Daoy (cell line): ENCODE measurements at places on chromosomes 2 and 18.

DNA sequence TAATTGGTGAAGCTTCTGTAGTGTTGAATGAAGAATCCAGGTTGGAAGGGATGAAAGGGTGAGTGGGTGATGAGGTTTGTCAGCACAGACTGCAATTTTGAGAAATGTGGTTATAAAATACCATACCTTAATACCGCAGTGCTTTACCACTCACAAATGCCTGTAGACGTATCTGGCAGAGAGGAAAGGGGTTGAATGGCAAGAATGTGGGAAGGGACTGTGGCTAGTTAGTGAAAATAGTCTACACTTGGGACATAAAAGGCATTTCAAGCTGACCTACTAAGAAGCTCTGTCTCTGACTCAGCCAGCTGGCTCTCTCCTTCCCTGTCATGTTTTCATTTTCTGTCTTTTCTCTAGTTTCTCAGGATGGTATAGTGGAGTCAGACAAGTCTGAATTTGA is 25.1 kb downstream of the CDK15 start:
- peak; percentile 50 for DNase-seq

DNA sequence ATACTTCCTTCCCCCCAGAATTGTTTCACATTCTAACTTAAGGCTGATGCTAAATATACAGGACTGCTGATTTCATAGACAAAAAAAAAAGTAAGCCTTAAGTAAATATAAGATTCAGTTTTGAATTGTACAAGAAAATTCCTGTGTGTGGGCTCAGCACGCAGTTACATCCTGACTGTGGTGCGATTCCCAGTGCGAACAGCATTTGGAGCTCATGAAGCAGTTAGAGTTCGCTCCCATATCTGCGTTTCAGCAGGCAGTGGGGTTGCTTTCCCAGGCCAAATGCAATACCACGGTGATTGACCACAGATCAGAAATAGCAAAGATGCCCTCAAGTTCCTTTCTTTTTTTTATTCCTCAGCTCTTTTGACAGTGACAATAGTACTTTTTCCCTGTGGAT is 75.6 kb downstream of the SATB2 start:
- DNase-seq, result no peak

- no peak for DNase-seq
These were observed 4.4 kb upstream of the DSC3 start for GRCh38 chr18:31046916-31047315.

DNA sequence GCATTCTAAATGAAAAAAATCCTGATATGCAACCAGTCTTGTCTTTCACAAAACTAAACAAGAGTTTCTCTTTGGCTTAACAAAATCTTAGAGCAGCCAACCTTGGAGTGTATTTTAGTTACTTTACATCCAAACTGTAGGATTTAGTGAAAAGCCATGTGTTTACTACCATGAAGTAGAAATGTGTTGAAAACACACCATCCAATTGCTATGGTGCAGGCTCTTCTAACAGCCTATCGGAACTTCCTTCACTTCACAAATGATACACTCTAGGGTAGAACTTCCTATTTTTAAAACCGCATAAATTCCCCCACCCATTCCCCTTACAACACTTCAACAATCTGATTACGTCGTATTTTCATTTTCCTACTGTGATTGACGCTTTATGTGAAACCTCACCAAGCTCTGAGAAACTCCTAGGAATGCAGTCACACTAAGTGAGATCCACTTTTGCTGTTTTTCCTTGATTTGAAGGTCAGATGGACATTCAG is 74.4 kb upstream of the MAP4K4 start:
- DNase-seq, result no peak

GRCh38 chr2:124647663-124648062 is 622.6 kb downstream of the CNTNAP5 start:
- no peak for DNase-seq

GRCh38 chr2:232236200-232236599 is 142.4 kb upstream of the ALPP start:
- no peak for DNase-seq

- no peak for DNase-seq
These were observed 7.9 kb downstream of the NEDD4L start for GRCh38 chr18:58051765-58052460.

DNA sequence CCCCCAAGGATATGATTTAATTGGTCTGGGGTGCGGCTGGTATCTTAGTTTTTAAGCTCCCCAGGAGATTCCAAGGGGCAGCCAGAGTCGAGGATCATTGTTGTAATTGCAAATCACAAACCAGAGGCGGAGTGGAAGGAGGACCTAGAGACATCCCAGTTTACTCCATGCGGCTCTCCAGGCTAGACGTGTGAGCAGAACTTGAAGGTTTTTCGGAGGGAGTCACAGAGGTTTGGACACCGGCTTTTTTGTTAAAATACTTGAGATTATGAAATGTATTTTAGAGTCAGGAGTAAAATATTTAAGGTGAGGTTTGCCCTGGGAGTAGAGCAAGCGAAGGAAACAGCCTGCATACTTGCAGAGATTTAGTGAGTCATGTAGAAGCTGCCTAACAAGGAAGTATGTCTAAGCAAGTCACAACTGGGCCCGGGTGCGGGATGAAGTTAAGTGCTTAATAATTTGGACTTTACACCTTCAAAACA is 39.5 kb downstream of the TGOLN2 start:
- peak; percentile 23 for DNase-seq

DNA sequence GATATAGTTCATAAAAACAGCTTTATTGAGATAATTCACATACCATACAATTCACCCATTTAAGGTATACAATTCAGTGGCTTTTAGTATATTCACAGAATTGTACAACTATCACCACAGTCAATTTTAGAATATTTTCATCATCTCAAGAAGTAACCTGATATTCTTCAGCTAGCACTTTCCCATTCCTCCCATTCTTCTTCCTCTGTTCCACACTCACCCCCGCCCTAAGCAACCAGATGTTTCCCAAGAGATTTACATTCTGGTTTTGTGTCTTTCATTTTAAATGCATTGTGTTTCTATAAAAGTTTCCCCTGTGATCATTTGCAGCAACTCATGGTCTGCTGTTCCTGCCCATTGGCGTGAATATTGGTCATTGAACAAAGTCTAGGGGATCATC is 5.4 kb downstream of the GPN1 start:
- no peak for DNase-seq

- DNase-seq, result no peak
These were observed 184.7 kb downstream of the EIPR1 start for GRCh38 chr2:3192920-3193319.

DNA sequence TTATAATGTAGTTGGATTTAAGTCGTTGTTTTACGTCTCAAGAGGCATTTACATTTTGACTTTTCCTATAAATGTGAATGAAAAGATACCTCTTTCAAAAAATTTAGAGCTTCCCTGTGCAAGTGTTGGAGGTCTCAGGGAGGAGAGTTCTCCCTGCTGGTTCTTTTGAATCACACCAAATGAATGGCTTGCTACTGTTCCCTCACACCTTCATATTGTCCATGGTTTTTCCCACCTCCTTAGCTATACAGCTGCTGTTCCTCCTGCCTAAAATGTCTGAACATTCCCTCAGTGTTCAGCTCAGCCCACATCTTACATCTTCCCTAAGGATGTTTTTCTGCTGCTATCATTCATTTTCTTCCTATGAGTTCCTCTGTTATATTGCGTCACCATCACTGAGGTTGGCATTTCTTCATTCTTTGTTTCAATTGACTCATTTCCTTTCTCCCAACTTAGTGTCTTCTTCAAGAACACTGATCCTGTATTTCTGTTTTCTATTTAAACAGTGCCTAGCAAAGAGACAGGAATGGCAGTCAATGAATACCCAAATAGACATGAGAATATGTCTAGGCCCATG is 46.0 kb downstream of the COX7A2L start:
- peak; percentile 59 for DNase-seq

DNA sequence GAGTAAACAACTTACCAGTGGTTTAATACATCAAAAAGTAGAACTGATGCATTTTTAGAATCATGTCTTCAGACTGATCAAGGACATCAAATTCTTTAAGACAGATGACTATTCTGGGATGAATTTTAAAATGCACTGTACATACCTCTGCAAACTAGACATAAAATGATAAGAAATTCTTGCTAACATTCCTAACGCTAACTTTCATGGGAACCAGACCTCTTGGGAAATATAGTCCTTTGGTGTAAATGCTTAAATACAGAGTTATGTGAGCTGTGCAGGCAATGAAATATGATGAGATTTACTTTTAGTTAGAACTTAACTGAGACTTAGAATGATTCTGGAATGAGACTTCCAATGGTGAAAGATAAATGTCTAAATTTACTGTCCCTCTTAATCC is 562.0 kb downstream of the NR4A2 start:
- DNase-seq, result no peak

GRCh38 chr2:113266431-113266830 is 12.3 kb downstream of the PAX8 start:
- no peak for DNase-seq

GRCh38 chr18:72652990-72653593 is 109.0 kb upstream of the CBLN2 start:
- peak; percentile 53 for DNase-seq

- no peak for DNase-seq
These were observed 145.2 kb downstream of the RAD51AP2 start for GRCh38 chr2:17373041-17373440.

DNA sequence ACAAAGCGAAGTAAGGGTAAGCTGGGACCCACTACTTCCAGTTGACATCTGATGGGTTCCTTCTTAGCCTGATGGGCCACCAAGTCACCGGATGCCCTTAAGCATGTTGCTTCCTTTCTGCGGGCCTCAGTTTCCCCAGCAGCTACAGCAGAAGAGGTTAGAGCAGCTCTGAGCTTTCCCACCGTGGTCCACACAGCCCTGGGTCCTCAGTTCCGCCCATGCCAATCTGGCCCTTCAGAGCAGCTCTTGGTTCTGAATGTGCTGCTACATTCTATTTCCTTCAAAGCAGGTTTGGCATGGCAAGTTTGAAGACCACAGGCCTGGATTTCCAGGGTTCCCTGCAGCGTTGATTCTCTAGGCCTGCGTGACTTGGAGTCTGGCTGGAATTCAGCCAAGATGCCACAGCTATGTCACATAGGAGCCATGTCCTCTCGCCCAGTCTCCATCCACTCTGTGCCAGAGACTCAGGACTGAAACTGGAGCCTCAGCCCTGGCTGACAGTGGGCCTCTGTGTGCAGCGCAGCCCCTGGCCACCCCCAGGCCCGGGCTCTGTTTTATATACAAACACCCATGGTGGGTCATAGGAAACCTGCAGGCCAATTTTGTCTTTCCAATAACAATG is 79.6 kb downstream of the TFCP2L1 start:
- DNase-seq, result peak; percentile 53

DNA sequence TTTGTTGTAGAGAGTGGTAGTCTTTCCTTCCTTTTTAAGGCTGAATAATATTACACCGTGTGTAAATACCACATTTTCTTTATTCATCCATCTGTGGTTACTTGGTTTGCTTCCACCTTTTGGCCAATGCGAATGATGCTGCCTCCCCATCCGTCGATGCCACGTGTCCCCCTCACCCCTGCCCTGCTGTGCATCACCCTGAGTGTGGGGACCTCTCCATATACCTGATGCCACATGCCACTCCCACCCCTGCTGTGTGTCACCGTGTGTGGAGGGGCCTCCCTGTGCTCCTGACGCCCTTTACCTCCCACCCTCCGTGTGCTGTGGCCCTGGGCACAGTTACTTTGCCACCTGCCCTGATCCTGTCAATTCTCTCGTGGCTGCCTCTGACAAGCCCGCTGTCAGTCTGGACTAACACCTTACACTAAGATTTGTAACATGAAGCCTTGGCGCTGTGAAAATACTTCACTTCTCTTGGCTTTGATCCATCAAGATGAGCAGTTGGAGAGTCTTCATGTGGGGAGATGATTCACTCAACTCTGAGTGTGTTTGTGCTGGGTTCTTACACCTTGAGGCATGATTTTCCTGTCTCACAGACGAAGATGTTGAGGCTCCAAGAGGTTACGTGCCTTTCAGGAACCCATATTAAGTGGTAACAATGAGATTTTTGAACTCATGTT is 234.0 kb downstream of the ZNF407 start:
- no peak for DNase-seq

DNA sequence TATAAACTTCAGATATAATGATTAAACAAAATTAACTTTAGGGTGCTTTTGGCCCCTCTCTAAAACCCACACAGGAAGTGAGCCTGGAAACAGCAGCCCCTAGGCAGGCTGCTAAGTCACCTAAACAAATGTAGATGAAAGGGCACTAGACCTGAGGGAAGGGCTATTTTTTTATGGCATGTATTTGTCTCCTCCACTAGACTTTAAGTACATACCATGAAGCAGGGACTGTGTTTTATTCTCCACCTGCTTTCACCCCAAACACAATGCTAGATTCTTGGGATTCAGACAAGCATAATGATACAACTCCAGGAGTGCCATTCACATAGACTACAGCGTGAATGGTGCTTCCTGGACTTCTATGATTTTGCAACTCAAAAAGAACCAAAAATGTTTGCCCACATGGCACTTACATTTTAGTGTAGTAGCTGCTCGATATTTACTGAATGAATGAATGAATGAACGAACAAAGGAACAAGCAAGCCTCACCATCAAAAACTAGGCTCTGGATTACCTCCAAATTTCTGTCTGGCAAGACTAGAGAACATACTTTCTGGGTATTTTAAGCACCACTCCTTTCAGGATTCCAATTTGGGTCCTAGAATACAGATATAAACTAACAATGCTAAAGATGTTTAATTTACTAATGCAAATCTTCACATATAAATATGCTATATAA is 10.1 kb downstream of the ATAD2B start:
- peak; percentile 36 for DNase-seq

- no peak for DNase-seq
These were observed 145.2 kb downstream of the ICOS start for GRCh38 chr2:204081487-204082425.

DNA sequence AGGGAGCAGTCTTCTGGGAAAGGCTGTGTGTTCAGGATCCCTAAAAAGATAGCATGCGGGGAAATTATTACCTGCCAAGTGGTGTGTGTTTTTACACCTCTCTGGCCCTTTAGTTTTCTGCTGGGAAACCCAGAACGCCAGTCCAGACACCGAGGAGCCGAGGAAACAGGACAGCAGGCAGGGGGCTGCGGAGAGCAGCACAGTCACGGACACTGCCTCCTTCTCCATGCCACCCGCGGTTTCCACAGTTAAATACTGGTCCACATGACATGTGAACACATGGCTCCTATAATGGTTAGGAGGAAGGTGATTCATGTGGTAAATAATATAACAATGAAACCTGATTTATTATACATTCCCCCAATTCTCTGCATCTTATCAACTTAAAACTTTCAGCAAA is 20.4 kb downstream of the CNOT11 start:
- no peak for DNase-seq

- DNase-seq, result no peak
These were observed 120.1 kb downstream of the LRP1B start for GRCh38 chr2:142010477-142011270.

DNA sequence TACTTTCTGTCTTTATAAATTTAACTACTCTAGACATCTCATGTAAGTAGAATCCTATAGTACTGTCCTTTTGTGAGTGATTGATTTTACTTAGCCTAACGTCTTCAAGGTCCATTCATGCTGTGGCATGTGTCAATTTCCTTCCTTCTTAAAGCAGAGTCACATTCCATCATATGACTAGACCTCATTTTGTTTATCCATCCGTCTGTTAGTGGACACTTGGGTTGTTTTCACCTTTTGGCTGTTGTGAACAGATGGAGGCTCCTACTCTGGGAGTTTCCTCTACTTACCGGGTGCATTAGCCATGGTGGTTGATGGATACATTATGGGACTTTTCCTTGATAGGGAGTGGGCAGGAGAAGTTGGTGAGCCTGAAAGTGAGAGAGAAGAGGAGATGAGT is 6.4 kb upstream of the PDIA6 start:
- DNase-seq, result no peak
